Fibroblast of skin of right quadriceps (primary cell): ENCODE measurements at places on chromosomes 6 and 20.

GRCh38 chr6:126307849-126308248 lies 32.1 kb upstream of the CENPW start:
- peak; percentile 83 for DNase-seq

GRCh38 chr20:32494483-32495216 lies 90.5 kb downstream of the NOL4L start:
- no peak for DNase-seq

DNA sequence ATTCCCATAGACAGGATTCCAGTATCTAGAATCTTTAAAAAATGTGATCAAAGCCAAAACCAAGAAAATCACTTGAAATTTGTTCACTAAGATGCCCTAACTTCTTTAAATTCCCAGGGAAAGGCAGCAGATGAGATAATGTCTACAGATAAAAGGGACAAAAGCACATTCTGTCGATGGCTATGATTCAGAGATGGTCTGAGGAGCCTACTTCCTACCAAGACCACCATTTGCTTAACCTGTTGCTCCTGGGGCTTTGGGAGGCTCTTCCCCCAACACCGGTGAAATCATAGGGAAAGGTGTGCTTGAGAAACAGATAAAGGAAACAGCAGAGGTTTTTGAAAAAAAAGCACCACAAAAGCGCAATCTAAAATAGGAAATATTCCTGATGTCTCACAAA lies 118.3 kb upstream of the MAP7 start:
- no peak for DNase-seq

DNA sequence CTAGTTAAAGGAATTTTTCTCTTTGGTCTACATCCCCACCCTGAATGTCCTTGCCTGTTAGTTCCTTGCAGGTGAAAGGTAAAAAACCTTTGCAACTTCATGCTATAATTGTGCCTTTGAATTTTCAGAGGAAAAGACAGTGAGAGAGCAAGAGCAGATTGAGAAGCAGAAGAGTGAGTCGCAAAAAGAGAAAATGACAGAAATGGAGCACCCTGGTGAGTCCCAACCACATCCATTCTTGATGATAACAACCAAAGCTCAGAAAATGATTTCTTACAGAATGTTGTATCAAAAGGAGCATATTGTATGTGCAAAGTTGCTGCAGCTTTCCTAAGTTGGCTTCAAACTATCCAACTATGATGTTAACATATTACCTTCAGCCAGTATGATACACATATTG lies 165.2 kb upstream of the CENPW start:
- no peak for DNase-seq

DNA sequence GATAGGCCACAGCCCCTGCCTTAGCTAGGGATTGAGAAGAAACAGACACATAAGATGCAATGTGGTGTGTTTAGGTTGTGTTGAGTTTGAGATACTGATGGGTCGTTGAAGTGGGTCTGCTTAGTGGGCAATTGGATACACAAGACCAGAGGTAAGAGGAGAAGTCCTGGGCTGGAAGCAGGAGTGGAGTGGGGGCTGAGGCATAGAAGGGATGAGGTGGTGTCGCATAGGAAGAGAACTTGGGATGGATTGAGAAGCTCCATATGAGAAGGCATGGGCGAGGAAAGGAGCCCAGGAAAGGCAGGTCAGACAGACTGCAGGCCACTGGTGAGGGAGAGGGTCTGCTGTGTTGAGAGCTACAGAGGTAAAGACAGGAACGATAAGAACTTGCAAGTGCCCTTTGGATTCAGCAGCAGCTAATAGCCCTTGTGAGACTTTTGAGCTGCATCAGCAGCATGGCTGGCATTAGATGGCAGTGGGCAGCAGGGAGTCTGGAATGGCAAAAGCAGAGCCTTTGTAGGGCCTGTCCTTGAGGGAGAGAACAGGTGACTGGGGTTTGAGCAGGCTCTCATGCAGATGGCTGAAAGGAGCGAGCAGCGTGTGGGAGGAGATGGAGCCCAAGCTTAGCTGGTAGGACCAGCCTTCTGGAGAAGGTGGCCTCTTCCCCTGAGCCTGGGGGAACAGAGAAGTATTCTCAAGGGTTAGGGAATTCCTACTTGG lies 33.2 kb downstream of the PLCG1 start:
- DNase-seq = no peak

GRCh38 chr6:90343576-90343975 lies 46.9 kb upstream of the BACH2 start:
- peak; percentile 57 for DNase-seq

DNA sequence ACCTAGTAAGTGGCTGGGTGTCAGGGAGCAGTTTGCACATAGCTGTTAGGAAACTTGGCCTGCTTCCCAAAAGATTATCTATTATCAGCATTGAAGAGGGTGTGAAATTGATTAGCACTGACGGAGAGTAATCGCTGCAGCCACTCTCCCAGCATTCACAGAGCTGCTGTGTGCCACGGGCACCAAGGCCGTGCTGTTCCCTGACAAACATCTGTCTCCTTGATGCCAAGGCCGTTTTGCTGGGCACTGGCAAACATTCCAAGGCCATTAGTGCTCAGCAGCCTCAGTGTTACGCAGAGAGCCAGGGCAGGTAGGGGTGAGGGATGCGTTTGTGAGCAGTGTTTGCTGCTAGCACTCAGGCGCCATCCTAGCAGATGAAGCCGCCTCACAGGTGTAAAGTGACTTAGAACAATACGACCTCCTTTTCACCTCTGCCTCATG lies 57.7 kb upstream of the VSTM2L start:
- no peak for DNase-seq

- DNase-seq = no peak
Measured at GRCh38 chr6:46240866-46241565, 70.2 kb upstream of the ENPP5 start.

GRCh38 chr6:158869826-158870648 lies 50.9 kb upstream of the EZR start:
- peak; percentile 93 for DNase-seq

DNA sequence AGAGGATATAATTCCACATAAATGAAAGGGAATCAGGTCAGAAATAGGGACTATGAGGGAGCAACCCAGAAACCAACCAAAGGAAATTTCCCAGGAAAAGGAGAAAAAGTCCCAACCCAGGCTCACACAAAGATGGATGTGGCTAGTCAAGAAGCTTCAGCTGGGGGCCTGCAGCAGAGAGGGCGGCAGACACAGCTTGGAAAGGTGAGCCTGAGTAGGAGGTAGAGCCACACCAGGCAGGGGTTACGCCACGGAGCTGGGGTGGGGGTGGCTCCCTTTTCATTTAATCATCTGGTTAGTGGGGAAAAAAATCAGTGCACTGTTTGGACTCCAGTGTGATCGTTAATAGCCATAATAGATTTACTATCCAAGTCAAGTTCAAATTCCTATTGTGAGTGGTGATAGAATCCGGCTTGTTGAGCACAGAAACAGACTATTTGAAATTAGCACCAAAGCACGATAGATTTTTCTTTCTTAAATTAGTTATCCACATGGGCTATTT lies 220.6 kb downstream of the TPBG start:
- DNase-seq = no peak

GRCh38 chr6:35453236-35453635 lies 1.1 kb downstream of the FANCE start:
- no peak for DNase-seq

DNA sequence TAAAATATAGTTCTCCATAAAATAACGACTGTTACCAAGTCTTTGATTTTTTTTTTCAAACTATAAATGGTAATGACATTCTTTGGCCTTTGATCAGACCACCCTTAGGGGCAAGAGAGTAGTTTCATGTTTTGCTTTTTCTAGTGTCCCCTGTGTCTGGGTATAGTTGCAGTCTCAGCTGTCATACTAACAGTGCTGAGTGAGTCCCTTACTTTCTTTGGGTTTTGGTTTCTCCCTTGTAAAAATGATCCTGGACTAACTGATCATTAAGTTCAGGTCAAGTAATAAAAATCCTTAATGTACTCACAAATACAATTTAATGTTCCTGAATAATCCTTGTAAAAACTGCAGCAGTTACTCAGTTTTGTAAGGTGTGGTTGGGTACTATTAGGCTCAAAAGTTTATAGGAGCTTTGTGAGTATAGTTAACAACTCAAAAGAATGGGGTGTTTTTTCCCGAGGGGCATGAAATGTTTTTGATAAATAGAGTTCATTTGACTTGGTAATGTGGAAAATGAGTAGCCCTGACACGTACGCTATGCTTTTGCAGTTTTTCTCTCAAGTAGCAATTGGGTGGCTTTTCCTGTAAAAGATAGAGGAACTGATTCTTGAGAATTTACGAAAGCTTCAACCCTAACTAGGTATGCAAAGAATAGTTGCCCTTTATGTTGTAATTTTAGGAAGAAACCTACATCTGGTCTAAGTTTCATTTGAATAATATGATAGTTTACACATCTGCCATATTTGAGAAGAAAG lies 6.2 kb downstream of the PTPN1 start:
- no peak for DNase-seq

DNA sequence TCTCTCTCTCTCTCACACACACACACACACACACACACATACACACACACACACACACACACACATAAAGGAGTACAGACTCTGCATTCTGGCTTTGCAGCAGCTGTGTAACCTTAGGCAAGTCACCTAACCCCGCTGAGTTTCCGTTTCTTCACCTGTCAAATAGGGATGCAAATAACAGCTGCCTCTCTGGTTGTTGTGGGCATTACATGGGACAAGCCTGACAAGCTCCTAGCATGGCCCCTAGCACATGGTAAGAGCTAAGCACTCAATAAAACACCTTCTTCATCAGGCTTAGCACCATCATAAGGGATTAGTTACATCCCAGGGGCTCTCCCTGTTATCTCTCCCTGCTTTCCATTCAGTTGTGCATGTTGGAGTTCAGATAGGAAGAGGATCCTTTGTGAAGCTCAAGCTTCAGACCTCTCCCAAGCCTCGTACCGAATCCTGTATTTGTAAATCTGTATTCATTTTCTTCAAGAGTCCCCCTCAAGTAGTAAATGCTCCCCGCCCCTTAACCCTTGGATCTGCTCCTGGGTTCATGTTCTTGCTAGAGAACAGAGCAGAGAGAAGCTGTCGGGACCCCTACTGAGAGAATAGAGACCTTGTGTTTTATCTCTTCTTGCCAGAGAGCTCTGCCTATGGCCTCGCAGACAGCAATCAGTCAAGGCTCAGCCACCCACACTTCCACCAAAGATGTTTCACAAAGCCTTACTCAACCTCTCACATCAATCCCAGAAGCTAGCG lies 2.2 kb downstream of the SLC13A3 start:
- DNase-seq = no peak

- no peak for DNase-seq
Measured at GRCh38 chr20:12786276-12786675, 222.5 kb upstream of the SPTLC3 start.

- DNase-seq = no peak
Measured at GRCh38 chr6:28002161-28002560, 45.1 kb downstream of the OR2B6 start.

GRCh38 chr6:82057846-82058554 lies 189.5 kb downstream of the IBTK start:
- peak; percentile 76 for DNase-seq

- no peak for DNase-seq
Measured at GRCh38 chr6:138503881-138504680, 4.8 kb upstream of the NHSL1 start.

DNA sequence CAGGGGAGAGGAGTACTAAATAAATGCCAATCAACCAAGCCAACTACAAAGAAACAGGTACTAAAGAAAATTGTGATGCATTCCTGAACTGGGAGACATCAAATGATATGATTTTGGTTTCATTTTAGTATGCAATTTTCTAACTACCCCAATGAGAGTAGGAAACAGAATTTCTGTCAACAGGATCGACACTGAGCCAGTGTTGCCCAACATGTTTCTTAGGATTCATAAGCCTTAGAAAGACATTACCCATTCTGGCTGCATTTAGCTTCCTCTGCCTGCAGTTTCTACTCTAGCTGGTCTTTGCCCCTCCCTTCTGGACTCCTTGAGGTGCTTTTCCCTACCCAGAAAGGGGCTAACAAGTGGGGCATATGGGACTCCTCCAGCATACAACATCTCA lies 49.8 kb downstream of the KCTD20 start:
- DNase-seq = no peak

GRCh38 chr20:63518351-63518861 lies 2.2 kb upstream of the PPDPF start:
- no peak for DNase-seq

GRCh38 chr20:8399947-8400346 lies 267.9 kb downstream of the PLCB1 start:
- no peak for DNase-seq

- DNase-seq = no peak
Measured at GRCh38 chr20:2103461-2104153, 2.0 kb downstream of the STK35 start.

DNA sequence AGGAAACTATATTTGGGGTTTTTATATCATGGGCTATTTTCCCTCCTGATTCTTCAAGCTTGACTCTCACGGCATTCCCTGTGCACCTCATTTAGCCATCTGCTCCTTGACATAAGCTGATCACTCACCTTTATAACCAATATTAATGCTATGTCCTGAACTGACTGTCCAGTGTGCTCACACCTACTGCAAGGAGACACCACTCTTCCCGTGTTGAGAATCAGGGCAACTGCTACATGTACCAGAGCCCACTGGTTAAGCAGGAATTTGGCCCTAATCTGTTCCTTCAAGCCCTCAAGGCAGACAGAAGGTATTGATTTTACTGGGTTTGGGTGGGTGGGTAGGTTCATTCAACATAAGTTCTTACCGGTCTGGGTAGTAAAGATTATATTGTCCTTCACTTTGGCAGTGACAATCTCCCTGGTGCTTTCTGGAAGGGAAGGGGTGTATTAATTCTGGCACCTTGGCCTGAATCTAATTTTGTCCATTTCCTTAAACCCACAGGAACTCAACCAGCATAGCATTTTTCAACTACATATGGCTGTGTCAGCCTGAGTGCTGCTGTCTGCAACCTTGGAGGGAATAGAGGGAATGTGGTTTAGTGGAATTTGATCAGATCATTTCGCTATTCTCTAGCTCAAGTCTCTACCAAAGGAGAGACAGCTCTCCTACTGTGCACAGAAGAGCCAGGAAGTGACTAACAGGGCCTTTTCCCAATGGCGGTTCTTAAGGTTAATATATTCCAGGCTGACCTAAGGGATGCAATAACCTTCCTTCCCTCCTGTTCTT lies 293.2 kb downstream of the BTBD9 start:
- DNase-seq = peak; percentile 96

DNA sequence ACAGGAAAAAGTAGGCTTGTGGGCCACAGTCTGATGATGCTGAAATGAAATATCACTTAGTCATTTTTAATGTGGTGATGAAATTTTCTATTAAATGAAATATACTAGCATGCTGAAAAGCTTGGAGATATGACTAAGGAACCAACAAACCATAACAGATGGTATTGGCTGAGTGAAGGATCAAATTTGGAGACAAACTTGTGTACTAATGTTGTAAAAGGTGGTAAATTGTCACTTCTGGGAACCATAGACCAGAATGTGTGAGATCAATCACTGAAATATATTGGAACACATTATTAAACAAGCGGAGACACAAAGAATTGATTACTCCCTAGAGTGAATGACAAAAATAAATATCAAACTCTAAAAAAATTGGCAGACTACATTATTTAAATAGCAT lies 232.4 kb downstream of the DOK5 start:
- DNase-seq = no peak

DNA sequence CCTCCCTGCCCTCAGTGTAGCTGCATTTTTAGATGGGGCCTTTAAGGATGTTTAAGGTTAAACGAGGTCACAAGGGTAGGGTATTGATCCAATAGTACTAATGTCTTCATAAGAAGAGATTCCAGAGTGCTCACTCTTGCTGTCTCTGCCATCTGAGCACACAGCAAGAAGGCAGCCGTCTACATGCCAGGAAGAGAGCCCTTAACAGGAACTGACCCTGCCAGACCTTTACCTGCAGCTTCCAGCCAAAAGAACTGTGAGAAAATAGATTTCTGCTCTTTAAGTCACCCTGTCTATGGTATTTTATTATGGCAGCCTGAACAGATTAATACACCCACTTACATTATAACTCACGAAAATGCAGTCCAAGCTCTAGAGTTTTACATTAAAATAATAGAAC lies 685.3 kb upstream of the MARCKS start:
- no peak for DNase-seq
